ENCODE measurements at places on chromosomes 1 and 21.

- DNase-seq: peak; percentile 80
These were observed 33.7 kb downstream of the MRPL39 start for GRCh38 chr21:25573409-25574206.

- no peak for DNase-seq
These were observed 60.3 kb downstream of the ANGPTL1 start for GRCh38 chr1:178810585-178810984.

GRCh38 chr1:150875197-150876118, 941 bp downstream of the ARNT start:
- no peak for DNase-seq

GRCh38 chr1:228511546-228512445, 24.6 kb downstream of the RNF187 start:
- DNase-seq: no peak

- DNase-seq: no peak
These were observed 14.3 kb upstream of the ADARB1 start for GRCh38 chr21:45060089-45060488.

DNA sequence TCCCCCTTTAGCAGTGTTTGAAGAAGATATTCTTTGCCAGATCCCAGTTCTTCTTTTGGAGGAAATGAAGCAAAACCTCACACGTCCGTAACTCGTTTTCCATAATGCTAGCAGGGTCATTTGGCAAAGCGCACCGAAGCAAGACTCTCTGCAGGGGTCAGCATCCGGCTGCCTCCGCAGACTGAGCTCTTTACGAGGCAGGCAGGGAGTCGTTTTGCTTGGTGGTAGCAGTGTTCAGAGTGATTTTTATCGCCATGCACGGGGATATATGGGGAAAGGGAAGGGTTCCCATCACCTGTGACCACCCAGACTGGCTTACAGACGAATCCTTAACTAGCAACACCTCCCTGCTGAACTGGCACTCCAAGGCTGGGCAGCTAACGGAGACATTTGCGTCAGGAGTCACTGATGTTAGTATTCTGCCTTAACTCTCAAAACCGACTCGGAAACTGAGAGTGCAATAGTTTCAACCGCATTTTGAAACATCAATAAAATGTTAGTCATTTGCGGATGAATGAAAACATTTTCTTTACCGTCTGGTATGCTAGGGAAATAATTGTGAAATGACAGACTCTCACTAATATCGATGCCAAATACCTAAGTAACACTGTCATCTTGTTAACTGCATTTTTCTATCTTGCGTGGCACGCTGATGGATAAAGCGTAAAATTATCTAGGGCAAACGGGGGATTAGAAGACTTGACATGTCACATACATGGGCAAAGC, 2.2 kb upstream of the NEGR1 start:
- peak; percentile 12 for DNase-seq

GRCh38 chr1:232432313-232432712, 197.6 kb downstream of the SIPA1L2 start:
- no peak for DNase-seq

- DNase-seq: no peak
These were observed 862.8 kb downstream of the KCNT2 start for GRCh38 chr1:195745189-195746010.

DNA sequence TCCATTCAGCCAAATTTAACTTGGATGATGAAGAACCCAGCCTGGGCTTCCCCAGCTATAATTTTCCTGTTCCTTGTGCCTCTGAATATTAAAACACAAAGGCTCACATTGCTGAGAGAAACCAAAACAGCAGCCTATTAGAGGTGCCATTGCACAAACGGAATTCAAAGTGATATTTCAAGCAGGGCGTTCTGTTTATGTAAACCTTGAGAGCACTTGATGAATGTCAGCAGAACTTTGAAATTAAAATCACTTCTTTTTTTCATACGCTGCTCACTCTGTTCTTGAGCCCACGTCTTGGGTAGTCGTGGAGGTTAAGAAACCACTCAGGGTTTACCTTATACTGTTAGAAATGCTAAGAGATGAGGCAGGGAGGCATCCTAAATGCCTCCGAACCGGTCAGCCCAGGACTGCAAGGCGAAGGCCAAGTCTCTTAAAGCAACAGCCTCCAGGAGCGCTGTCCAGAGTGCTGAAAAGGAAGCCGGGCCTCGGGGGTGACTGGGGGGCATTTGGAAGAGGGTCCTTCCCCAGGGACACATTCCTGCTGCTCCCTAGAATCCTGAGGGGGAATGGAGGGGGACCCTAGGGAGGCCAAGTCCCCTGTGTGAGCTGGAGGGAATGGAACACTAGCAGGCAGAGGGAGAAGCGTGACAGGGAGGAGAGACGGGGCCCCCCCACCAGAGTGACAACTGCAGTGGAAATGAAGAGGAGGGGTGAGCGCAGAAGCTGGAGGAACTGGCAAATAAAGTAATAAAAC, 154.8 kb upstream of the VAMP3 start:
- no peak for DNase-seq
